Central memory CD4-positive, alpha-beta T cell (primary cell): ENCODE measurements at places on chromosomes 4 and X.

GRCh38 chr4:108830509-108831244, 67.8 kb upstream of the ETNPPL start:
- no peak for DNase-seq

- DNase-seq = no peak
Measured at GRCh38 chrX:108312957-108313356, 125.3 kb downstream of the COL4A6 start.

- peak; percentile 26 for DNase-seq
Measured at GRCh38 chrX:68462653-68463052, 29.4 kb upstream of the OPHN1 start.

DNA sequence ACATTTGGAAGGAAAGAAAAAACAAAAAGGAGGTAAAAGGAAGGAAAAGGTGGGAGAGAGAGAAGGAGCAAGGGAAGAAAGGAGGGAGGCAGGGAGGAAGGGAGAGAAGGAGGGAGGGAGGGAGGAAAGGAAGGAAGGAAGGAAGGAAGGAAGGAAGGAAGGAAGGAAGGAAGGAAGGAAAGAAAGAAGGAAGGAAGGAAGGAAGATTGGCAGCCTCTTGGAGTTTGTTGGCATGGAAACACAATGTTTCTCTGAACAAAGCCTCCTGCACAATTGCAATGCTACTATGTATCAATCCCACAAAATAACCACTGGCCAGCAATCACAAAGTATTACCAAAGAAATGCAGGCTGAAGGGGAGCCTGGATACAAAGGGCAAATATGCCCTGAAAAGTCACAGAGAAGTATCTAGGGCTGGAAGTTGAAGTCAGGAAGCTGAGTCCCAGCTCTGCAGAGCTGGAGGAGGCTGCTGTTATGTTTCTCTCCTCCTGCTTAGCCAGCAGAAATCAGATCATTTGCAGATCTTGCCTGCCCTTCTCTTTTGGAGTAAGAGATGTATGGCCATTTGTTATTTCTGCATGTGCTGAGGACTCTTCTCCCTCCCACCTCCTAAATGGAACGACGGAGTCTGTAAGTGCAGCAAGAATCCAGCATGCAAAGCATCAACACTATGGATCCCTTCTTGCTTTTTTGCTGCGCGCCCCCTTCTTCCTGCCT, 195.9 kb upstream of the LDB2 start:
- DNase-seq = no peak

DNA sequence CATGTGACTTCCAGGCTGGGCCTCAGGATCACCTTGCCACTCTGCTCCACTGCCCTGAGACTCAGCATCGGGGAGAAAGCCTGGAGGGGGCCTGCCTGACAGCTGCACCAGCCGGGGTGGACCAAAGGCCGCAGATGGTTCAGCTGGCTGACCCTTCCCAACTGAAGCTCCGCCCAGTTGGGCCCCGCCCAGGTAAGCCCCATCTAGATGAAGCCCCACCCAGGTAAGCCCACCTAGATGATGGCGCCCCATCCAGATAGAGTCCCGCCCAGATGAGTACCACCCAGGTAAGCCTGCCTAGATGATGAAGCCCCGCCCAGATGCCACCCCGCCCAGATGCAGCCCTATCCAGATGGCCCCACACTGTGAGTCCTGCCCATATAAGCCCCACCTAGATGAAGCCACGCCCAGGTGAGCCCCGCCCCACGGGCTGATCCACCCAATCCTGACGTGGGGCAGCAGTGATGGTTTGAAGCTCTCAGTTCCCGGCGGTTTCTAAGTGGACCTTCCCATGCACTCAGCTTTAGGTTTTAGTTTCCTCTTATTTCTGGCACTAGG, 10.0 kb downstream of the ZFYVE28 start:
- no peak for DNase-seq

DNA sequence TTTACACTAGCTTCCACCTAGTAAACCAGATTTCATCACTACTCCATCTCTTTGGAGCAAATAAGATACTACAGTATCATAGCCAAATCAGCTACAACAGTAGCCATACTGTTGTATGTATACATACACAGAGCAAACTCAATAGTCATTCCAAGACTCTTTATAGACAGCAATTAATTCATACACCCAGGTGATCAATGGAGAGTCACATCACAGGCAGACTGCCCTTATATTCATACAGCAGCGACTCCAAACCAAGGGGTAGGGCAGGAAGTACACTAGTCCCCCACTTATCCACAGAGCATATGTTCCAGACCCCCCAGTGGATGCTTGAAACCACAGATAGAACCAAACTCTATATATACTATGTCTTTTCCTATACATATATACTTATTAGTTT, 76.6 kb downstream of the FBXW7 start:
- no peak for DNase-seq
